Activated CD8-positive, alpha-beta memory T cell treated with anti-CD3 and anti-CD28 coated beads for 1 hour (primary cell): ENCODE measurements at places on chromosomes 6 and 20.

DNA sequence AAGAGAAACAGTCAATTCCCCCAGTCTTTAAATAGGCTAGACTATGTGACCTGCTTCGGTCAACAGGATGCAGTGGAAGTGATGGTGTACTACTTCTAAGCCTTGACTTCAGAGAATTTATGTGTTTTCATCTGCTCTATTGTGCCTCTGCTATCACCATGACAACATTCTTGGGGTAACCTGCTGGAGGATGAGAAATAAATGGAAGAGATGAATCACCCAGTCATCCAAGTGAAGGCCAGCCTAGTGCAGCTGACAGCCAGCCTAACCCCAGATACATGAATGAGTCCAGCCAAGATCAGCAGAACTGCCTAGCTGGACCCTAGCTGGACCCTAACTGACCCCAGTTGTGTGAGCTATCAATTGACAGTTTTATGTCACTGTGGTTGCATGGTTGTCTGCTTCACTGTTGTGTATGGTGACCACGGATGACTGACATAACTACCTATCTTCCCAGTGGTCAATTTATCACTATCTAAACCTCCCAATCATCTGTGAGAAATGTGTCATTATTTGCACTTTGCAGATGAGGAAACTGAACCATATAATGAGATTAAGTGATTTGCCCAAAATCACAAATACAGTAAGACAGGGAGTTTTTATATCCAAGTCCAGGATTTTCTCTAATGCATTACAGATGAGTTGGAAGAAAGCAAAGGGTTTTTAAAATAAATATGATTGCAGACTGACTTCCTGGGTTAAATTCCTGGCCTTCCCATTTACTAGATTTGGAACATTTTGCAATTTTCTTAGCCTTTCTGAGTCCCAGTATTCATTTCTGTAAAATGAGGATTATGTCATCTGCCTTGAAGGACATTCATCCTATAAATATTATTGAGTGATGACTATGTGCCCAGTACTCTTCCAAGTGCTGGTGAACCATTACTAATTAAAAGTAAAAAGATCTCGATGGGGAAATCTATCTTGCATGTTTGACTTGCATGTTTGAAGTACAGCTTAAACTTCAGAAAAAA lies 136.4 kb upstream of the PLCB4 start:
- no peak for DNase-seq

GRCh38 chr6:139613496-139613895 lies 239.0 kb upstream of the CITED2 start:
- no peak for DNase-seq

GRCh38 chr6:108755257-108756240 lies 92.7 kb upstream of the ARMC2 start:
- no peak for DNase-seq

- no peak for DNase-seq
These were observed 202.6 kb upstream of the STXBP5 start for GRCh38 chr6:147001621-147002020.

DNA sequence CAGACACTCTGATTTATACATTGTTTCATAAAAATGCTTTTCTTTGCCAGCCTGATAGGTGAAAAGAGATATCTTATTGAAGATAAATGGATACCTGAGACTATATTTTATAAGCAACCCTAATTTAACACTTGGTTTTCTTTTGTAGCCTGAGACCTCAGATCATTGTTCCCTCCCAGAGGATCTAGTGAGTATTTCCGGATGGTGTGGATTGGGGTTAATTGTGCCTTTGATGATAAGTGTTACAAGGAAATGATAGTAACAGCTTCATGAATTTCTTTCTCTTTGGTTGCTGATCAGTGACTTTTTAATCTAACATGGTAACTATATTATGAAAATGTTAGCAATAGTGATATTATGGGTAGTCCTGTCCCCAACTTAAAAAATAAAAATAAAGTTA lies 30.4 kb downstream of the KDM1B start:
- DNase-seq, result no peak

- no peak for DNase-seq
These were observed 19.8 kb upstream of the RBBP8NL start for GRCh38 chr20:62446888-62447869.

GRCh38 chr6:89999154-89999553 lies 104.9 kb downstream of the GJA10 start:
- DNase-seq, result no peak

DNA sequence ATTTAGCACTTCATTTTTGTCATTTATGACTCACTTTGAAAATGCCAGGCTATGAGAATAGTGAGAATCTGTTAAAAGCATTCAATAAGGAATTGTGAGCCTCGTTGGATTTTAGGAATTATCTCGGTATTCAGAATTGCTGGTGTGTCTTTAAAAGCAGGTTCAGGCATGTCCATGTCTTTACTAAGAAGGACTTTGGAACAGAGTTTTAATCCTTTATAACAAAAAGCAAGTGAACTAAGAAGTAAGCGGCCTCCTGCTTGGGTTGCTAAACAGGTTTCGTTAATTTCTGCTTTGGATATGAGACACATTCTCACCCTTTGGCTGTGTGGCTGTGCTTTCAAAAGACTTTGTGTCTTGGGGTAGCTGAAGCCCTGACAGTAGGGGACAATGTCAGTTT lies 74.9 kb downstream of the IGF2R start:
- DNase-seq, result no peak

DNA sequence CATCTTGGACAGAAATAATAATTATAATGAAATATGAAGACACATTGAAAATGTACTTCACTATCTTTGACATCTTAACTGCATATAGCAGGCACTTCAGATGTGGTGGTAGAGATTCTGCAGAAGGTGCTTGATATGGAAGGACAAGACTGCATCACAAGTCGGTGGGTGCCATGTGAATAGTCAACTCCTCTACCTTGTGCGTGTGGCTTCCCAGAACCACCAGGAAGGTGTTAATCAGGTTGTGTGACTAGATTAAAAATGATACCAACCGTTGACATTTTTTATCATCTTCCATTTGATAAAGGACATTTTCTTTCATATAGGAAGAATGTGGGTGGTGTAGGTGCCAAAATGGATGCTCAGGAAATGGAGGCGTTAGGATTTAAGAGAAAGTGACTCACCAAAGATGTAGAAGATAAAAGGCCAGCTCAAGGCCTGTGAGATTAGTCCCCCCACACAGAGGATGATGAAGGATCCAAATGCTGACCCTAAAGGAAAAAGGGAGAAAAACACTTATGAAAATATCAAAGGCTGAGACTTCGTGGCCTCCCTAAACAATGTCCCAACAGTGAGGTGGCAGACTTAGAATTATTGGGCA lies 12.3 kb downstream of the SLC17A2 start:
- DNase-seq, result no peak

- DNase-seq, result no peak
These were observed 397.6 kb downstream of the RNGTT start for GRCh38 chr6:88565836-88566235.

GRCh38 chr6:148590883-148591282 lies 155.9 kb upstream of the UST start:
- no peak for DNase-seq

GRCh38 chr20:49505518-49505917 lies 23.1 kb upstream of the KCNB1 start:
- DNase-seq, result no peak

- DNase-seq, result no peak
These were observed 733.3 kb downstream of the HACE1 start for GRCh38 chr6:104126315-104127005.

- no peak for DNase-seq
These were observed 181.9 kb upstream of the CCN2 start for GRCh38 chr6:132132924-132133639.

GRCh38 chr6:36135053-36135731 lies 4.9 kb downstream of the MAPK13 start:
- no peak for DNase-seq

DNA sequence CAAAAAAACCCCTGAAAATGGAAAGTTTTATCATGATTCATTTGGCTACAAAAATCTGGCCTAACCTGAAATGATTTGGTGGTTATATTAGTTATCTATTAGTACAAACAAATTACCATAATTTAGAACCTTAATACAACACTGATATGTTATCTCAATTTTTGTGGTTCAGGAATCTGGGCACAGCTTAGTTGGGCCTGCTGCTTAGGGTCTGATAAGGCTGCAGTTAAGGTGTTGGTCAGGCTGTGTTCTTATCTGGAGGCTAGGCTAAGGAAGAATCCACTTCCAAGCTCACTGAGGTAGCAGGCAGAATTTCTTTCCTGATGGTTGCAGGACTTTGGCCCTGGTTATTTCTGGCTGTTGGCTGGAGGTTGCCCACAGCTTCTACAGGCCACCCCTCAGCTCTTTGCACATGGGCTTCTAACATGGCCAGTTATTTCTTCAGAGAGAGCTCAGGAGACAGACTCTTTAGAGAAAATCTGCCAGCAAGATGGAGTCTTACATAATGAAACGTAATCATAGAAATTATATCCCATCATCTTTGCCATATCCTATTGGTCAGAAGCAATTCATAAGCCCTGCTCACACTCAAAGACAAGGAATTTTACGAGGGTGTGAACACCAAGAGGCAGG lies 11.4 kb downstream of the TRIM38 start:
- no peak for DNase-seq

- no peak for DNase-seq
These were observed 66.9 kb downstream of the GMPR start for GRCh38 chr6:16305246-16305725.

GRCh38 chr6:158625881-158626305 lies 18.6 kb downstream of the DYNLT1 start:
- DNase-seq, result no peak

- DNase-seq, result no peak
These were observed 7.3 kb upstream of the BPIFA2 start for GRCh38 chr20:33160681-33161080.
